ENCODE measurements at places on chromosomes 5 and 9.

DNA sequence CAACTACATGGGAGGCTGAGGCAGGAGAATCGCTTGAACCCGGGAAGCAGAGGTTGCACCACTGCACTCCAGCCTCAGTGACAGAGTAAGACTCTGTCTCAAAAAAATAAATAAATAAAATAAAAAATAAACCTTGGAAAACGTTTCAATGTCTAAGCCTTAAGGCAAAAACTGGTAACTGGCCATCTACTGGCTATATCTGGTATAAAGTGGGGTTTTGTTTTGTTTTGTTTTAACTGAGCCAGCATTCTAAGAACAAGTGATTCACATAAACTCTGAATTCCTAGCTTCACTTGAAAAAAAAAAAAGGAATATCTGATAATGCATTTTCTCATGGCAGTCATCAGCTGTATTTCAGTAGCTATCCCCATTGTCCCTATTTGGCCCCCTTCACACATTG lies 126.1 kb upstream of the EFNA5 start:
- DNase-seq, result no peak

- no peak for DNase-seq
These were observed 23.3 kb downstream of the SPRY4 start for GRCh38 chr5:142301540-142301939.

DNA sequence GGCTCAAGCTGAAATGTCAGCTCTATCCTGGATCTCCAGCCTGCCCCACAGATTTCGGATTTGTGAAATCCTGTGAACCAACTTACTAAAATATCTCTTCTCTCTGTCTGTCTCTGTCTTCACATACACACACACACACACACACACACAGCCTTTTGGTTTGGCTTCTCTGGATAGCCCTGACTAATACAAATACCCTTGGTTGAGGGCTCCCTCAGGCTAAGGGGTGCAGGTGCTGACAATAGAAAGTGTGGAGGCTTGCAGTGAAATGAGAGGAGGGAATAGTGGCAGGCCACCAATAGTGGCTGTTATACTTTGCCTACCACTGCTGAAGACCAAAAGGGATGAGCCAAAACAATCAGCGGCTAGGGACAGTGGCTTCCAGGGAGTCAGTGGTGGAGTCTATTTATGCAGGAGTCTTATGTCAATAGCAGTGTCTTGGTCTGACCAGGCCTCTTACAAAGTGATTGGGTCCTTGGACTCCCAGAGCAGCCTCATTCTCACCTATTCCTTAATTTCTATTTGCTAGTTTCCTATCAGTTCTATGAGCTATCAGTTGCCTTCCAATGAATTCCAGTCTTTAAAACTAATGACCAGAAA lies 93.2 kb upstream of the GAS1 start:
- DNase-seq, result no peak

DNA sequence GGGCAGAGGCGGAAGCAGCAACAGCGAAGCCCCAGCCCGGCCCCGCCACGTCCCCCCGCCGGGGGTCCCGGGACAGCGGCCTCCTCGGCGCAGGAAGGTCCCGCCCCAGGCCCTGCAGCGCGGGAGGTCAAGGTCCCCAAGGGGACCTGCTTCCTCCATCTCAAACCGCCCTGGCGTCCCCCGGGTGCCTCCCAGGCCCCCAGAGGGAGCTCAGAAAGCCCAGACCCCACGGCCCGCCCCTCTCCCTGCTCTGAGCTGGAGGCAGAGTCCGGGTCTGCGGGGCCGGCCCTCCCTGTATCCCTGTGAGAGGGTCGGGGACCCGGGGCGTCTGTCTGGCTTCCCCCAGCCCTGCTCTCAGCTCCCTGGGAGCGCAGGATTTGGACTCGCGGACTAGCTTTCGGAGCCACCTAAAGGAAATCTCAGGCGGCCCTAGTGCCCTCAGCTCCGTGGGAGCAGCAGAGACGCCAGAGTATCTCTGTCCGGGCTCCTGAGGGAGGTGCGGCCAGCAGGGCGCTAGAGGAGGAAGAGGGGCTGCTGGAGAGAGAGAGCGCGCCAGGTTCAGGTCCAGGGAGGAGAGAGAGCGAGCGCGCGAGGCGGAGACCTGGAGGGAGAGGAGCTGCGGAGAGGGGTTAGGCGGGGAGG lies 30.7 kb downstream of the EXOC3 start:
- no peak for DNase-seq

DNA sequence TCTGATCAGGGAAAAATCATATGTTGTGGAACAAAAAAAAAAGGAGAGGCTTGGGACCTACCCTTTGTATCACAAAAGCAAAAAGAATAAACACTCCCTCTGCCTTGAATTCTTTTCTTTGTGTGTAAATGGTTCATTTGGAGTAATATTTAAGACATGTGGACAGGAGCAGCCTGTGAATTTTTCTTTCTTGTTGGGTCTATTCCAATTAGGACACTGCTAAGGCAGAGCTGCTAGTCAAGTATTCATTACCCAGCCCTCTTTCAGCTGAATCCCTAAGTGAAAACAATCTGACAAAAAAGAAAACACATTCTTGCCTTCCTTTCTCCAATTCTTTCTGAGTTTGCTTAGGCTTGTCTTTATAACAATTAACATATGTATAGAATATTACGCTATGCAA lies 330.0 kb downstream of the EBF1 start:
- no peak for DNase-seq

DNA sequence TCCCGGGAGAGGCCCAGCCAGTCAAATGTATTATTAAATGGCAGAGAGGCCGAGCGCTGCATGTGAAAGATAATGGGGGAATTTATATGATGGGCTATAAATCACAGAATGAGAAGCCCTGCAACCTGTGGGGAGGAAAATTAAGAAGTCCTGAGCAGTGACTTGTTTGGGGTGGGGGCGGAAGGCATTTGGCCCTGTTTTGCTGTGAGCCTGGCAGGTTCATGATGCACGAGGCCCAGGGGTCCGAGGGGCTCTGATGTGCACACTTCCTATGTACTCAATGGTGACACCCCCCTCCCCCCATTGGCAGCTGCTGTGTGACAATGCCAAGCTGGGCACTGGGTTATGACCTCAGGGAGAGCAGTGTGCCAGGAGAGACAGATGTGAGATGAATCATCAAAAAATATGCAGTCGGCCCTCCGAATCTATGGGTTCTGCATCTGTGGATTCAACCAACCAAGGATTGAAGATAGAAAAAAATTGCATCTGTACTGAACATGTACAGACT lies 13.7 kb upstream of the DAB2IP start:
- no peak for DNase-seq

- no peak for DNase-seq
These were observed 461.9 kb upstream of the COX7C start for GRCh38 chr5:86155796-86156195.

- DNase-seq, result no peak
These were observed 36.9 kb upstream of the PLEKHG4B start for GRCh38 chr5:54876-55569.

DNA sequence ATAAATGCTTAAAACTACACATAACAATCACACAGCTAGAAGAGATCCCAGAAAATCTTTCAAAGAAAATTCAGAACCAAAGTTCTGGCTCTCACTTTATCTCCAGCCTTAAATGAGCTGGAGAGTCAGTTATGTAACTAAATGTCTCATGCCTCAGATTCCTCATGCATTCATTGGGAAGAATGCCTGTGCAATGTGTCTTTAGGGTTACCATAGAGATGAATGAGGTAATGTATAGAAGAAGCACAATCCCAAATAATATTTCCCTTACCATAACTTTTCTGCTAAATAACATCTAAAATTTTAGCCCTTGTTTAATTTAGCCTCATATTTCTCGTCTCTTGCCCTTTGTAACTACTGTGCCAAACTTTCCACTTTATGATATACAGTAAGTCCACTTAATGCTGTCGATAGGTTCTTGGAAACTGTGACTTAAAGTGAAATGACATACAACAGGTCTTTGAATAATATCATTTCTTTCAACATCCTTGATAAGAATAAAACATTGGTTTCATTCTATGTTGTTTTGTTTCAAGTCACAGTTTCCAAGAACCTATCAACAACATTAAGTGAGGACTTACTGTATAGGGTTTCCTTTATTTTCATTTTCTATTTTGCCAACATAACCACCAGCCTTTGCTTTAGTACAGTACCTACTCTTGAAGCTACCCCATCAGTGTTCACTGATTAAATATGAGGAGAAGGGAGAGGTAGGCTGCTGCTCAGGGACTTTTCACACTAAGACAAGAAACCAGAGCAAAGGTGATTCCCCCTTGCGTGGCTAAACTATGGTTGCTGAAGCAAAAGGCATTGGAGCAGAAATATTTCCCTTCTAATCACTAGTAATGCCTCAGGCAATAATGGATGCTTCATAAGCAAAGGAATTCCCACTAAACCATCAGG lies 295.7 kb upstream of the PTGER4 start:
- no peak for DNase-seq

DNA sequence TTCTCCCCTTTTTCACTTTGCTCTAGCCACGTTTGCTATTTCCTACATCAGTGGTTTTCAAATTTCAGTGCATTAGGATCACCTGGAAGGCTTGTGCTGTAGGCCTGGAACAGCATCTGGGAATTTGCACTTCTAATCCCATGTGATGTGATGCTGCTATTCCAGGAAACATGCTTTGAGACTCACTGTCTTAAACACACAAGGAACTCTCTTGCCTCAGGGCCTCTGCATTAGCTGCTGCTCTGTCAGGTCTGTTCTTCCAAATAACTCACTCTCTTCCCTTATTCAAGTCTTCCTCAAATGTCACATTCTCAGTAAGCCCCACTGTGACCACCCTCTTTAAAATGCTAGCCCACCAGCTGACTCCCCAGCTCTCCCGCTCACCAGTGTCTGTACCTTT lies 204.0 kb downstream of the DNAH5 start:
- no peak for DNase-seq

- DNase-seq, result no peak
These were observed 55.6 kb downstream of the PIK3R1 start for GRCh38 chr5:68271124-68271523.

DNA sequence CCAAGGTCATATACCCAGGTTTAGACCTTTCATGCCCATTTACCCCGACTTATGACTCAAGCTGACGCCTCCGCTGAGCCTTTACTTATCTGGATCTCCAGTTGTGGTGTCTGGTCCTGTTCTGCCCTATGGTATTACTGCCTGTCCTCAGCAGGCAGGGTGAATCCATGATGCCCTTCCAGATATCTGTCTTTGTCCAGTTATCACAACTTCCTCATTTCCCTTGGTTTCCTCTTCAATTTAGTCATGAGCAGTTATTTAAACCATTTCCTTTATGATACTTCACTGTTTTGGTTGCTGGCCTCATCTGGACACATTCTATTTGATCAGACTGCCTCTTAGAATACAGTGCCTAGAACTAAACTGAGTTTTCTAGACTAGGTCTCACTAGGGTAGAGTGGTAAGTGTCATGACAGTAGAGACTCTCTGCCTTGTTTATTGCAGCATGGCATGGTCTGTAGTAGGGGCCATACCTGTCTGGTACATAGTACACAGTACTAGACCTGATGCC lies 93.3 kb downstream of the MELK start:
- DNase-seq, result no peak

GRCh38 chr5:76732405-76733048 lies 16.6 kb downstream of the F2R start:
- DNase-seq, result no peak

- no peak for DNase-seq
These were observed 413.0 kb upstream of the PTPRD start for GRCh38 chr9:11025775-11026174.

DNA sequence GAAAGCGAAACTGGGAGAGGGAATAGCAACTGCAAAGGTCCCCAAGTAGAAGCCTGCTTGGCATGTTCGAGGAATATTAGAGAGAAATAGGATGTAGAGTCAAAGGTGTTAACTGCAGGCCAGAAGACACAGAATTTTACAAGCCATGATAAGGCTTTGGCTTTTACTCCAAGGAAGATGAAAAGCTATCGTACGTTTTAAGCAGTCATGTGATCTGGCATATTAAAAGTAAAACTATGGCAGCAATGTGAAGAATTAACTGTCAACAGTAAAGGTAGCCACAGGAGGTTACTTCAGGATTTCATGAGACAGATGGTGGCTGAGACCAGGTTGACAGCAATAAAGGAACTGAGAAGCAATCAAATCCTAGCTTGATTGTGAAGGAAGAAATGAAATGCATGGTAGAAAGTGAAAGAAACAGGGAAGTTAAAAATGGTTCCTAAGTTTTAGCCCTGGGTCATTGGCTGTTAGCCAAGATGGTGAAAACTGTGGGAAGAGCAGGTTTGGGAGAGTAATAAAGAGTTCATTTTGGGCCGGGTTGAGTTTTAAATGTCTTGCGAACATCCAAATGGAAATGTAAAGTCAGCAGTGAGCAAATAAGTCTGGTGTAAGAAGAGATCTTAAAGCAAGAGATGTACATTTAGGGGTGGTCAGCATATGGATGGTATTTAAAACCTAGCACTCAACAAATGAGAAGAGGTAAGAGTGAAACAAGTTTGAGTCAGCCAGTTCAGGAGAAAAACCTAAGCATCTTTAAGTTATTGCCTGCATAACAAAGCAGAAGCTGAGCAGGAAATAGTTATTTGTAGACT lies 20.3 kb upstream of the TTC33 start:
- no peak for DNase-seq

- no peak for DNase-seq
These were observed 316.9 kb downstream of the MTRR start for GRCh38 chr5:8185852-8186251.

- no peak for DNase-seq
These were observed 86.7 kb upstream of the SLC30A5 start for GRCh38 chr5:69007163-69007562.

DNA sequence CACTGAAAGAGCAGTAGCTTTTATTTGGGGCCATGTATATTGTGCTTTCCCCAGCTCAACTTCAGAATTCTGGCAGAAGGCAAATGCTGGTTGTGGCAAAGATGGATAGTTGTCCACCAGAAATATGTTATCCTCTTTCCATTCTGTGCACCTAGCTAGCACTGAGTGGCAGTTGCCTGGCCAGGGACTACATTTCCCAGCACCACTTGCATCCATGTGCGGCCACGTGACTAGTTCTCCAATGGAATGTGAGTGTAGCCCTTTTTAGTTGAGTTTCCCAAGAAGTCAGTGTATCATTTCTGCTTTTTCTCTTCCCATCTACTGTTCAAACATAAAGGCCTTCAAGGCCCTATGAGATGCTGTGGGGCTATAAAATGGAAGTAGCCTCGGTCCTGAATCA lies 354.0 kb upstream of the CLINT1 start:
- DNase-seq, result no peak

DNA sequence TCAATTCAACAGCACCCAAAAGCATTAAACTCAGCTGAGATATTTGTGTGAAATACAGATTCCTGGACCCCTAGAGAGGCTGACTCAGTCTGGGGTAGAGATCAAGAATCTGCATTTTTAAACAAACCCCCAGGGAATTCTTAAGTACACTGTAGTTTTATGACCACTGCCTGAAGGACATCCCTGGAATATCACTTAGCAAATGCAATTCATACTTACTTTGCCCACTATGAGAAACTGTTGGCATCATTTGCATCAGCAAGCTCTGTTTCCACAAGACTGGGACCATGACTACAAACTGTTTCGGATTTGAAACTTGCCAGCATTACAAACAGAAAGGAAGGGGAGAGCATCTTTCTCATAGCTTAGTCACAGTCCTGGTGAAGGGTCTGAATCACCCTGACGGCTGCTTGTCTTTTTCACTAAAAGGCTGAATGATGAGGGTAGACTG lies 63.7 kb downstream of the MLLT3 start:
- peak; percentile 22 for DNase-seq

Data from stimulated activated CD4-positive, alpha-beta T cell treated with anti-CD3 and anti-CD28 coated beads, Interleukin-15, amount 100 ng/mL, for 48 hours (primary cell).